ENCODE measurements at places on chromosomes 13 and 19.
A peak's percentile ranks its signal among the peaks of the same experiment; 100 is the strongest.

- DNase-seq = no peak
Observed at GRCh38 chr19:1038978-1039645, 795 bp upstream of the ABCA7 start.

- DNase-seq = no peak
Observed at GRCh38 chr13:103436057-103436654, 369.9 kb upstream of the SLC10A2 start.

DNA sequence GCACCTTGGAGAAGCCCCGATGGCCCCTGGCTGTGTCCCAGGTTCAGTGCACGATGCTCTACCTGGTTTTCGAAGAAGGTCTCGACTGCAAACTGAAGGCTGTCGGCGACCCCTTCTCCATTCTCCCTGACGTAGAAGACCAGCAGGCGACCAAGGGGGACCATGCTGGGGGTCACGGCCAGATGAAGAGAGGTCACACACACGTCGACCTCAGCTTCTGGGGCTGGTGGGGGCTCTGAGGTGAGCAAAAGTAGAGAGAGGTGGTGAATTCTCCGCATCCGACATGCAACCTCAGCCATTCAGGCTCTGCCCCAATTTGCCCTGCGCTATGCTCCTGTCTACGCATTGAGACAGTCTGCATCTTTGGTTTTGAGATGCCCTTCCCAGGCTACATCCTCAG is 49.3 kb downstream of the CPAMD8 start:
- no peak for DNase-seq

- DNase-seq = no peak
Observed at GRCh38 chr19:29515706-29516357, 10.0 kb upstream of the VSTM2B start.

DNA sequence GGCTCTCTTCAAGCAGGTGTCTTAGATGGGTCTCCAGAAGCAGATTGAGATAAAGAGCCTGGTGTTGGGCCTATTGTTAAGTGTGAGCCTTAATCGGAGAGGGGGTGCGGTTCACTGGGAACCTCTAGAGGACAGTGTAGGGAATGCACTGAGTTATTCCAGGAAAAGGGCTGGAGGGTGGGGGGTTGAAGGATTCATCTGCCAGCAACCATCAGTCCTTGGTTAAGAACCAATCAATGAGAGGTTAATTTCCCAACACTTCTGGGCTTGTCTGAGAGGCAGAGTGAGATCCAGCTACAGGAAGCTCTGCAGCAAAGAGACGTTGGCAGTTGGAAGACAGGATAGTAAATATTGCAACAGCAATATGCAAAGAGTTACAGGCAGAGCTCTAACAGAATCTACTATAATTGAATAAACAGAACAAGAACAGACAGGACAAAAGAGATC is 28.7 kb downstream of the CYP4F2 start:
- DNase-seq = no peak

DNA sequence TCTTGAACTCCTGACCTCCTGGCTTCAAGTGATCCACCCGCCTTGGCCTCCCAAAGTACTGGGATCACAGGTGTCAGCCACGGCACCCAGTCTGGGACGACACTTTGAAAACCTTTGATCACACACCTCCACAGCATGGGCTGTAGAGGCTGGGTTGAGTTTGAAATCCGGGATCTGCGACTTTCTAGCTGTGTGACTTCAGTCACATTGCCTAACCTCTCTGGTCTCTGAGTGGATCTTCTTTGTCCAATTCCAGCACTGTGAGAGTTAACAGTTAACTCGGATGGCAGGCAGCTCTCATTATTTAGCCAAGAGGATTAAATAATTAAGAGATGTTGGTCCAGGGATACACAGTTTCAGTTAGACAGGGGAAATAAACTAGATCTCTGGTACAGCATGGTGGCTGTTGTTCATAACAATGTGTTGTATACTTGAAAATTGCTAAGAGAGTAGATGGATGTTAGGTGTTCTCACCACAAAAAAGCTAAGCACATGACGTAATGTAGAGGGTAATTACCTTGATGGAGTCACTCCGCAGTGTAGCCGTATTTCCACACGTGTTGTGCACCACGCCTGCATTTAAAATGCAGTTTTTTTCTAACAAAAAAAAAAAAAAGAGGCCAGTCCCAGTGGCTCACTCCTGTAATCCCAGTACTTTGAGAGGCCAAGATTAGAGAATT is 1.9 kb downstream of the GALP start:
- no peak for DNase-seq

GRCh38 chr19:47389150-47389556 is 30.2 kb downstream of the MEIS3 start:
- no peak for DNase-seq

DNA sequence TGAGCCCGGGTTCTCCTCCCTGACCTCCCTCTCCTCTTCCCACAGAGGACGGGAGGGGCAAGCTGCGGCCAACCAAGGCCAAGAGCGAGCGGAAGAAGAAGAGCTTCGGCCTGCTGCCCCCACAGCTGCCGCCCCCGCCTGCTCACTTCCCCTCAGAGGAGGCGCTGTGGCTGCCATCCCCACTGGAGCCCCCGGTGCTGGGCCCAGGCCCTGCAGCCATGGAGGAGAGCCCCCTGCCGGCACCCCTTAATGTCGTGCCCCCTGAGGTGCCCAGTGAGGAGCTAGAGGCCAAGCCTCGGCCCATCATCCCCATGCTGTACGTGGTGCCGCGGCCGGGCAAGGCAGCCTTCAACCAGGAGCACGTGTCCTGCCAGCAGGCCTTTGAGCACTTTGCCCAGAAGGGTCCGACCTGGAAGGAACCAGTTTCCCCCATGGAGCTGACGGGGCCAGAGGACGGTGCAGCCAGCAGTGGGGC is 162.2 kb downstream of the KDM4B start:
- DNase-seq = no peak

DNA sequence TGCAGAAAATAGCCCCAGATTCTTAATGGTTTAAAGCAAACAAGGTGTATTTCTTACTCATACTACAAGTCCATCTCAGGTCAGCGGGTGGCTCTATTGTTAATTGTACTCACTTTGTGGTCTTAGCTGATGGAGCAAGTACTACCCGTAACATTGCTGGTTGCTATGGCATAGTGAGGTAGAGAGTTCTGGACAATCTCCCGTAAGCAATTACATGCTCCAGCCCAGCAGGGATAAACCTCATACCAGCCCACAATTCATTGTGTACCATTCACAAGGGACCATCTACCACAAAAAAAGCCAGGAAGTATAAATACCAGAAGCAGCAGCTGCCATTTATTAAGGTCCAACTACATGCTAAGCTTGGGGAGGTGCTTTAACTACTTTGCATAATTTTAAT is 167.1 kb downstream of the PCDH9 start:
- DNase-seq = no peak

DNA sequence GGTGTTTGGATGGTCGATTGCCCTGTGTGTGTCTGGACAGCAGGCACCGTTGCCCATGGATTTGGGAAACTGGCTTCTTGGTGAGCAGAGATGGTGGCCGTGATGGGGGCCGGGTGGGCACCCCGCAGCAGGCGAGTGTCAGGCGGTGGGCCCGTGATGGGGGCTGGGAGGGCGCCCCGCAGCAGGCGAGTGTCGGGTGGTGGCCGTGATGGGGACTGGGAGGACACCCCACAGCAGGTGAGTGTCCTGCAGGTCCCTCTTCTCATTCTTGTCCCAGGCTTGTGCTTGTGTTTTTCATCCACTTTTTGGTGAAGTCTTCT is 86.5 kb downstream of the KDM4B start:
- DNase-seq = no peak

- DNase-seq = no peak
Observed at GRCh38 chr19:1214862-1215731, 9.5 kb downstream of the STK11 start.

- DNase-seq = no peak
Observed at GRCh38 chr13:67259208-67259607, 29.1 kb upstream of the PCDH9 start.

GRCh38 chr13:111512707-111513106 is 192.3 kb downstream of the TEX29 start:
- DNase-seq = no peak

- DNase-seq = no peak
Observed at GRCh38 chr13:107348471-107348870, 780.5 kb upstream of the ARGLU1 start.

DNA sequence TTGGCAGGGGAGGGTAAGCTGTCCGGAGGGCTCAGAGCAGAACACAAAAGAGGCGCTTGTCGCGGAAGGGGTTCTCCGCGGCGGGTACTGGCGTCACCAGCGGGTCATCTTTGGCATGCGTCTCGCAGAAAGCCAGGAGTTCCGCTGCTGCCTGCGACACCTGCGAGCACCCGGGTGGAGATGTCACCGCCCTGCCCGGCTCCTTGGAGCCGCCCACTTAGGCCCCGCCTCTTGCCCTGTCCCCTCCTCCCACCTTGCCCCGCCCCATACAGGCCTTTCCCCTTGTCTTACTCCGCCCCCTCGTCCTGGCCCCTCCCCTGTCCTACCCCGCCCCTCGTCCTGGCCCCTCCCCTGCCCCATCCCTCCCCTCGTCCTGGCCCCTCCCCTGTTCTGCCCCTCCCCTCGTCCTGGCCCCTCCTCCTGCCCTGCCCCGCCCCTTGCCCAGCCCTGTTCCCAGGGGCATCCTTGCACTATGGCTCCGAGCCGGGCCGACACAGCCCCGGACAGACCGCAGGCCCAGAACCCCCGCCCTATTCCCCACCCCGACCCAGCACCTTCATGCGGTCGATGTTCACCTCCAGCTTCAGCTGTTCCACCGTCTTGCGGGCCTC is 1.9 kb downstream of the GNG8 start:
- DNase-seq = peak; percentile 96

DNA sequence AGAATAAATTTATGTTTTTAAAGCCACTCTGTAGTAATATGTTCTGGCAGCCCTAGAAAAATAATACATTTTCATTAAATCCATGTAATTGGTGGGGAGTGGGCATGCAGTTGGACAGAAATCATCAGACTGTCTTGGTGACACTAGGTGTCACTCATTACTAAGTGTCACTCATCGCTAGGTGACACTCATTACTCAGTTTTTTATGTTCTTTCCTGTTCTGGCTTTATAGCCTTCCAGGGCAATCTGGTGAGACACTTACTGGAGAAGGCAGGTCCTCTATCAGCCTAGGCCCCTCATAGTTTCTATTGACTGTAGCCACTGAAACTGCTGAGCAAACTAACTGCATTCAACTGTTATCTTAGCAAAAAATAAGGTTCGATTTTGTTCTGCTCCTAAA is 542.1 kb downstream of the SLITRK1 start:
- no peak for DNase-seq

DNA sequence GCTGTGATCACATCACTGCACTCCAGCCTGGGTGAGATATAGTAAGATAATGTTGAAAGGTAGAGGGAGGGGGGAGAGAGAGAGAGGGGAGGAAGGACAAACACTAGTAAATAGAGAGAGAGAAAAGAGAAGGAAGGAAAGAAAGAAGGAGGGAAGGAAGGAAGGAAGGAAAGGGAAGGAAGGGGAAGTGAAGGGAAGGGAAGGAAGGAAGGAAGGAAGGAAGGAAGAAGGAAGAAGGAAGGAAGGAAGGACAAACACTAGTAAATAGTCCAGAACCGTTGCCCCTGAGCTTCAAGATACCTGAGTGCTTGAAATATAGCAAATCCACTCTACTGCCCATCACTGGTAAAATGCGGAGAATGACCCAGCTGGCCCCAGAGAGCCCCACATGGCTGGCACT is 156.5 kb upstream of the ZNF507 start:
- no peak for DNase-seq

- no peak for DNase-seq
Observed at GRCh38 chr13:108349269-108349668, 79.8 kb downstream of the TNFSF13B start.

DNA sequence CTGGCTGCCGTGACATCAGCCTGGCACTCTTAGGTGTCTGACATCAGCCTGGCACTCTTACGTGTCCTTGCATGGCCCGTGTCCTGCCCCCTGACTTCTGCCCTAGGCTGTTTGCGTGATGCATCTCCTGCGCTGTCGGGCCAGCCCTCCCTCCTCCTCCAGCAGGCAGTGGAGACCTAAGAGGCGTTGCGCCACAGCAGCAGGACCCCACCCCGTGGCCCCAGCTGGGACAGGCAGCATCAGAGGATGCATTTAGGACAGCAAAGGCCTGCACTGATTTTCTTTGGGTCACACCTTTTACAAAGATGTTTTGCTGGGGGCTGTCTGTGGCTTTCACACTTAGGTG is 65.3 kb downstream of the GPR12 start:
- no peak for DNase-seq

DNA sequence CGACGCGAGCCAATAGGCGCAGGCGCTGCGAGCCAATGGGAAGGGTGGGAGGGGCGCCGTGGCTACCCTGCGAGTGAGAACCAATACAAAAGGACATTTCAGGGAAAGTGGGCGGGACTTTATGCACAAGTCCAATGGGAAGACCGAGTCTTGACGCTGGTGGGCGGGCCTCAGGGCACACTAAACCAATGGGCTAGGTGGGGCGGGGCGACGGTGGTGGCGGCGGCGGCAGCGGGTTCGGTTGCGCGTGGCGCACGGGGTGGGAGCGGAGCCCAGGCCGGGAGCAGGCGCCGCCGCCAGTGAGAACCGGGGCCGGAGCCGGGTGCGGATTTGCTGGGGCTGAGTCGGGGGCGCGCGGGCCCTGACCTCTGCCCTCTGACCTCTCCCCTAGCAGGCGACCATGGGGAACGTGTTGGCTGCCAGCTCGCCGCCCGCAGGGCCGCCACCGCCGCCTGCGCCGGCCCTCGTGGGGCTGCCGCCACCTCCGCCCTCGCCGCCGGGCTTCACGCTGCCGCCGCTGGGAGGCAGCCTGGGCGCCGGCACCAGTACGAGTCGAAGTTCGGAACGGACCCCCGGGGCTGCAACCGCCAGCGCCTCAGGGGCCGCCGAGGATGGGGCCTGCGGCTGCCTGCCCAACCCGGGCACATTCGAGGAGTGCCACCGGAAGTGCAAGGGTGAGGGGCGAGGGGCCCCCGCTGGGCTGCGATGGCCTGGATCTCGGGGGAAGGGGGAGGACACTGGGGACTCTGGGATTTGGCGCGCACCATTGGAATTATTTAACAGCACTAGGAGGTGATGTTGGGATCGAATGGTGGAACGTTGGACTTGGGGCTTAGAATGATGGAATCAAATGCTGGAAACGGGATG is at the start of gene TOMM40:
TSS of gene TOMM40 (plus strand) at position 239 of the 867 bp plus-strand sequence. CDS start at position 401, 162 bp downstream.
- no peak for DNase-seq

DNA sequence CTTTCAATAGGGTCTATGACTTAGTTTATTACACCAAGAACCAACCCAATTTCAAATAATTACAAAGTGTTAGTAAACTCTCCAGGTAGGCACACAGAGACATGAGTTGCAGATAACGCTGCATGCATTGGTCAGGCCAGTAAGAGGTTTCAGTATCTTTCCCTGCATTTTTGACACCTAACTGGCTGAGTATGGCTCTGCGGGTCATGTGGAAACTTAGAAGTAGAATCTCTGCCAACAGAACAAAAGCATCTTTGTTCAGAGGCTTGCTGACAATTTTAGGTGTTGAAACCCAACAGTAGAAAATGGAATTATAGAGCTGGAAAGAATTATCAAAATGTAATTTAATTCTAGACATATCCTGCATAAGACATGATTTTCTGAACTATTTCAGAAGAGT is 25.3 kb downstream of the HTR2A start:
- no peak for DNase-seq

GRCh38 chr13:74036373-74036772 is 97.8 kb downstream of the KLF12 start:
- no peak for DNase-seq

All from effector CD8-positive, alpha-beta T cell (primary cell).